ENCODE measurements at places on chromosomes 6 and 20.

DNA sequence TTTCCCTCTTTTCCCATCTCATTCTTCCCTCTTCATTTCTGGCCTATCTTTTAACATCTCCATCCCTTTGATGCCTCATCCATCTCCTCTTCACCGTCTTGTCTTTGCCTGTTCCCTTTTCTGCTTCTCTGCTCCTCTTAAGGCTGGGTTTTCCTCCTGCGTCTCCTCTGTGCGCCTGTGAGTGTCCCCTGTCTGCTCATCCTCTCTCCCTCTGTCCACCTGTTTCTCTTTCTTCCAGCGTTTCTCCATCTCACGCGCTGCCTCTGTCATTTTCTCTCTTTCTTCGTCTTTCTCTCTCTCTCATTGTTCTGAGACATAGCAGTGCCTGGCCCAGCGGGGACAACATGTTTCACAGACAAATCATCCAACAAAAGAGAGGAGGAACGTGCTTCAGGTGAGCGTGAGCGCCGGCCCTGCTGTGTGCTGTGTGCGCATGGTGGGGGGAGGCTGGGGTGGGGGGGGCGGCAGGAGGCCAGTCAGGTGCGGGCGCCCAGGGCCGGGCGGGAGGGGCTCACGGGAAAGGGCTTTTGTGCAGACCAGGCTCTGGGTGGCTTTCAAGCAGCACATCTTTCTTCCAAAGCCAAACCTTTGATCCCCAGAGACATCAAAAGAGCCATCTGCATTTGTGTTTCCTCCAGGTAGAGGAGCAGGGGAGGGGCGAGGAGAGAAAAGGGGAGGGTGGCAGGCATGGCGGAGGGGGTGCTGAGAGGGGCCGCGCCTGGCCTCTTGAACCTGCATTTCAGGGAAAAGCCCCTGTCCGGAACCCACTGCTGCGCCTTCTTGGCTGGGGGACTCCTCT is 121.3 kb downstream of the VEGFA start:
- no peak for DNase-seq

DNA sequence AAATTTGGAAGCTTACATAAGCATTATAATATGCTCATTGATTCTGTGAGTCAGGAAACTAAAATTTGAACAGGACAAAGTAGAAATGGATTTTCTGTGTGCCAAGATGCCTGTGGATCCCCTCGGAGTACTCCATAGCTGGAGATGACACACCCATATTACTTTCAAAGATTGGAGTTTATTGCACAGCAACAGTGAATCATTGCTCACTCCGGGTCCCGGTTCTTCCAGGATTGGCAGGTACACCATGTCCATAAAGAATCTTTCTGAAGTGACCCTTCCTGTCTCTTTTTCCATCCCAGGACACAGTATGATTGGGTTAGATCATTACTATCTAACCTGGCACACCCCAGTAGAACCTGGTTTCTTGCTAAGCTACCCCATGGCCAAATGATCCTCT is 2.7 kb upstream of the BTN2A2 start:
- no peak for DNase-seq

DNA sequence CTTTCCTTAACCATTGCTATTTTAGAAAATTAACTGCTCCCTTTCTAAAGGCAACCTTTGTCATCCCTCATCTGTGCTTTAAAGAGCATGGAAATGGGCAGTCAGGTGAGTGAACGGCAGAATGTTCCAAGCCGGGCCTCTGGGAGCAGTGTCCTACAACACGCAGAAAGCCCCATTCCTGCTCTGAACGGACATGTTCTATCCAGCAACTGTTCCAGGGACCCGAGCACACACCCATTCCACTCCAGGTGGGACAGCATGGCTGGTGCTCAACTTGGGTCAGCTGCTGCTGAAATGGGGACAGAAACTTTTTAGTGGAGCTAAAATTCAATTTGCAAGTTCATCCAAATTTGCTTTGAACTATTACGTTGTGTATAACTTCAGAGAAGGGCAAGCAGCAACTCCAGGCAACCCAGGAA is 26.7 kb downstream of the DIDO1 start:
- DNase-seq = no peak

DNA sequence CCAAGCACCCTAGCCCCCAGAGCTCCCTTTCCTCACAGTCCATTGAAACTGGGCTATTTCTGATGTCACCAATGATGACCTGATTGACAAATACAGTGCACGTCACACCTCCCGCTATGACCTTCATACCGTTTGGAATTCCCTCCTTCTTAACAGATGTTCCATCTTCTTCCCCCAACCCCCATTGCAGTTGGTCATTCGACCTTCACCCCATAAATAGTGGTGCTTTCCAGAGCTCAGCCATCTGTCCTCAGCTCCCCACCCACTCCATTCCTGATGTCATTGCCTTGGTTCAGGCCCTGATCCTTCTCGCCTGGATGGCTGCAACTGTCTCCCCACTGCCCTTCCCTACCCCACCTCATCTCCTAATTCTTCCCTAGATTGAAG is 198.5 kb downstream of the SOD2 start:
- no peak for DNase-seq

GRCh38 chr6:140101818-140102217 is 727.4 kb upstream of the CITED2 start:
- no peak for DNase-seq

DNA sequence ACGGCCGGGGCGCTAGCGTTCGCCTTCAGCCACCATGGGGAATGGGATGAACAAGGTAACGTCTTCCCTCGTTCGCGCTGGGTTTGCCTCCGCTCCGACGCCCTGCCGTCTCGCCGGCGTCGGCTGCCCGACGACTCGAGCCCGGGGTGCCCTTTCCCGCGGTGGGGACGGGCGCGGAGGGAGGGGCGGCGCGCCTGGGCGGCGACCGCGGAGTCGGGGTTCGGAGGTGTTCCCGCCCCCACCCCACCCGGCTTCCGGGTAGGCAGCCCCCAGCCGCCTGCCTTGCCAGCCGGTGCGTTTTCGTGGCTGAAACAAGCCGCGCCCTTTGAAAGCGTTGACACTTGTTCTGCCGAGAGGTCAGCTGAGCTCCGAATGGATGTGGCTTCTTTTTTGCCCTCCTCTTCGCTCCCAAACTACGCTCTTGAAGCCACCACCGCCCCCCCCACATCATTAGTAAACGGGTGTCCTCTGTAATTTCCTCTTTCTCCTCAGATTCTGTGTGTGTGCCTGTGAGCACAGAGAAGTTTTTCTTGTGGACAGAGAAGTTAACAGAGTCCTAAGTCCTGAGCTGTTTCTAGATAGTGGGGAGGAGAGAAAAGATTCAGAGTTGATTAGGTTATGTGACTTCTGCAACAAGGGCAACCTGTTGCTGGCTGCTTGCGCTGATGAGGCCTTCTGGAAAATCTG is 362 bp downstream of the DUSP22 start:
- DNase-seq = peak; percentile 93

DNA sequence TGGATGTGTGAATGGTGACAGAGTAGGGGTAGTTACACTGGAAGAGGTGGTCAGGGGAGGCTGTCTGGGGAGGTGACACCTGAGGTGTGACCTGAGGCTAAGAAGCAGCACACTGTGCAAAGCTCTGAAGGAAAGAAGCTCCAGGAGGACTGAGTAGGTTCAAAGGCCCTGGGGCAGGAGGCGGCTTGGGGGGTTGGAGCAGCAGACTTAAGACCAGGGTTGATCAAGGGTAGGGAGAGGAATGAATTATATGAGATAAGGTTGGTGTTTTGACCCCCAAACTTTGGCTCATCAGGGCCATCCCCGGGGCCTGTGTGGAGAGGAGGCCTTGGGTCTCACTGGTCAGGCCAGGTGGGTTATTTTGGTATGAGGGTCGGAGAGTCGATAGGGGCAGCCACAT is 166.1 kb downstream of the GRM4 start:
- DNase-seq = no peak

- no peak for DNase-seq
These were observed 292.5 kb downstream of the PHACTR1 start for GRCh38 chr6:13009031-13009430.

Measured in cardiac septum (tissue), 1 donor.